CD4-positive, CD25-positive, alpha-beta regulatory T cell (primary cell): ENCODE measurements at places on chromosomes 1 and 21.

- no peak for DNase-seq
These were observed 148.9 kb downstream of the EIF4G3 start for GRCh38 chr1:21027805-21028204.

- DNase-seq: no peak
These were observed 86.8 kb upstream of the BCAR3 start for GRCh38 chr1:93768380-93768863.

DNA sequence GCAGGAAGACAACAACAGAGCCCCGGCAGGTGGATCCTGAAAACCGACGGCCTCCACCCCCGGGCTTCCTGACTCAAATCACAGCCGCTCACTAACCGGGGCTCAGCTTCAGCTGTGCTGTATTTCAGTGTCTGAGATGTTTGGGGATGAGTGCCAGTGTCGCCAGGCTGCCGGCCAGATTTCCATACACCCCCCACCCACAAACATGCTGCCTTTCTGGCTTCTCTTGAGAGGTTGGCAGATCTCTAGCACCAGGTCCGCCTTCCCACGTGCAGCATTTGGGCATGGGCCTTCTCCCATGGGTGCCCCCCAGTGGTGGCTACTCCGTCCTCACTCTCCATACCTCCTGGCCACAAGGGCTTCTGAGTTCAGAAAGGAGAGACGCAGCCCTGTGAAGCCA is 34.8 kb downstream of the KCNAB2 start:
- DNase-seq: no peak

GRCh38 chr21:46253610-46254124 is 25.1 kb upstream of the LSS start:
- peak; percentile 41 for DNase-seq

DNA sequence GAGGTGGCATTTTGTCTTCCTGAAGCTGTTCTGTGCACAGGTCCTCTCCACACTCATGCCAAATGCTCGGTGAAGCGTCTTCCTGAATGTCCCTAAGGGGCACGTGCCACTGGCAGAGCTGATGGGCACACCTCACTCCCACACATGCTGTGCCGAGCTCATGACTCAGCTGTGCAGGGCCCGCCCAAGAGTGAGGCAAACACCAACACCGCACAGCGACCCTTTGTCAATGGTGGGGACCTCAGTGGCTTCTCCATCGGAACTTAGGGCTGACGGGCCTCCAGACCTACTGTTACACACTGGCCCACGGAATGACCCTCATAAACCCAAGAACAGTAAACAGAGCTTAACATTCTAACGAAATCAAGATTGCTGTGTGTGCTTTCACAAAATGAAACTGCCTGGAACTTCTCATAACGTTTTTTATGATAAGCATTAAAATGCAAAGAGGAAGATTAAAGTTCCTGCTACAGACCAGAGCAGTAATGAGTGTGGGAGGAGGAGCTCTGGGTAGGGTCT is 89.3 kb downstream of the SIM2 start:
- DNase-seq: no peak

- DNase-seq: no peak
These were observed 30.4 kb downstream of the PLXNA2 start for GRCh38 chr1:208213786-208214185.

GRCh38 chr1:29569971-29570634 is 333.8 kb downstream of the PTPRU start:
- DNase-seq: no peak

DNA sequence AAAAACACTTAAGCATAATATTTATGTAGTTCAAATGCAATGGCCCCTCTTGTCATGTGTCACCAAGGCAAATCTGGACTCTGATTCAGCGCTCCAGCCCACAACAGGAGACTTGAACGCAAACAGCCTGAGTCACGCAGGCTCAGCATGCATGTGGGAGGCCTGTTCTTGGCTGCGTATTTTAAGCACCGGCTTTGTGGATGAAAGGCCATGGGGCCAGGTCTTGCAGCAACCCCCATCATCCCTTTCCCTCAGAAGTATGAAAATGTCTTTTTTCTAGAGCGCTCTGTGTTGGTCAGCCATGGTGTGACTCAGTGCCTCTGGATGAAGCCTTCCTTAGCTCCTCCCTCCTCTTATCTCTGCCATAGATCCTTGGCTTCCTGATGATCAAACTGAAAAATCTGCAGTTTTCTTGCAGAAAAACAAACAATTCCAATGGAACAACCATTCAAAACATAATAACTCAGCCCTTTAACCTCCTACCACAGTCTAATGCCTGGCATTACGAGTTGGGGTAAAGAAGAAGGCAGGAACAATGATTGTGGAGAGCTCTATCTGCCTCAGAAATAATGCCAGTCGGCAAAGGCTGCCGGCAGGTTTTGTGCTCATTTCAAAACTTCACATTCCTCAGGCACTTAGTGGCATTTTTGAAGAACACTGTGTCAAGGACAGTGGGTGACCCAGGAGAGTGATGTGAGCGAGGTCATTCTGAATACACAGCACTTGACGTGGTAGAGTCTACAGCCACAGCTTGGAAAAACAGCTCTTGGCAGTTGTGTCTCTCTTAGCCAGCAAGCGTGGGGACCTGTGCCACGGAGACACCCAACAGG is 167.5 kb downstream of the CLIC6 start:
- peak; percentile 19 for DNase-seq

- DNase-seq: no peak
These were observed 1023.2 kb downstream of the KCNT2 start for GRCh38 chr1:195584870-195585624.

DNA sequence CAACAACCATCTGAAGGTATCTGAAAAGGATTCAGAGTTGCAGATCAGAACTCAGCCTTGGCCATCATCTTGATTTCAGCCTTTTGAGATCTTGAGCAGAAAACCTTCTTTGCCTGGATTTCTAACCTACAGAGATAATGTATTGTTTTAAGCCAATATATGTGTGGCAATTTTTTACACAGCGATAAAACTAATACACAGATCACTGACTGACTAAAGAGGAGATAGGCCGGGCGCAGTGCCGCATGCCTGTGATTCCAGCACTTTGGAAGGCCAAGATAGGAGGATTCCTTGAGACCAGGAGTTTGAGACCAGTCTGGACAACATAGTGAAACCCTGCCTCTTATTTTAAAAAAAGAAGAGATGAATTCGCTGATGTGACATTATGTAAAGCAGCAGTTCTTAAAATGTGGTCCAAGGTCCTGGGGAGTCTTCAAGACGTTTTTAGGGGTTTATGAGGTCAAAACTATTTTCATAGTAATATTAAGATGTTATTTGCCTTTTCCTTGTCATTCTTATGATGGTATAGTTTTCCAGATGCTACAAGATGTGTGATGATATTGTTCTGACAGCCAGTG is 50.1 kb upstream of the CNN3 start:
- no peak for DNase-seq

- DNase-seq: peak; percentile 34
These were observed 37.0 kb downstream of the CAPN8 start for GRCh38 chr1:223628233-223629125.
